ENCODE measurements at places on chromosomes 6 and 20.
A peak's percentile ranks its signal among the peaks of the same experiment; 100 is the strongest.

GRCh38 chr6:43628393-43629103, 516 bp downstream of the GTPBP2 start:
- peak; percentile 63 for DNase-seq

DNA sequence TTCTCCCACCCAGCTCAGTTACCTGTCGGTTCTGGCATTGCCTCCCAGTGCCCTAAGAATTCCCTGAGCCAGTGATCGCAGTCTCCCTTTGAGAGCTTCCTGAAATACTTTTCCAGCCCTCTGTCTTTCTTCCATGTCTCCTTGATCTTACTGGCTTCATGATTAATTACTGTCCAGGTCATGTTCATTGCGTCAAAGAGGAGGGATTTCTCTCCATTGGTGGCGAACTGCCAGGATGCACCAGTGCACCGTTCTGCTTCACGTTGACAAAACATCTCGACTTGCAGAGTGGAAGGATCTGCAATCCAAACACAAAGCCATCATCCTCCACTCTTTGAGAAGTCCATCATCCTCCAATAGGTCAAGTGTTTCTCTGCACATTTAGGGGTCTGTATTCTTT, 8.6 kb downstream of the RAET1E start:
- DNase-seq, result no peak

DNA sequence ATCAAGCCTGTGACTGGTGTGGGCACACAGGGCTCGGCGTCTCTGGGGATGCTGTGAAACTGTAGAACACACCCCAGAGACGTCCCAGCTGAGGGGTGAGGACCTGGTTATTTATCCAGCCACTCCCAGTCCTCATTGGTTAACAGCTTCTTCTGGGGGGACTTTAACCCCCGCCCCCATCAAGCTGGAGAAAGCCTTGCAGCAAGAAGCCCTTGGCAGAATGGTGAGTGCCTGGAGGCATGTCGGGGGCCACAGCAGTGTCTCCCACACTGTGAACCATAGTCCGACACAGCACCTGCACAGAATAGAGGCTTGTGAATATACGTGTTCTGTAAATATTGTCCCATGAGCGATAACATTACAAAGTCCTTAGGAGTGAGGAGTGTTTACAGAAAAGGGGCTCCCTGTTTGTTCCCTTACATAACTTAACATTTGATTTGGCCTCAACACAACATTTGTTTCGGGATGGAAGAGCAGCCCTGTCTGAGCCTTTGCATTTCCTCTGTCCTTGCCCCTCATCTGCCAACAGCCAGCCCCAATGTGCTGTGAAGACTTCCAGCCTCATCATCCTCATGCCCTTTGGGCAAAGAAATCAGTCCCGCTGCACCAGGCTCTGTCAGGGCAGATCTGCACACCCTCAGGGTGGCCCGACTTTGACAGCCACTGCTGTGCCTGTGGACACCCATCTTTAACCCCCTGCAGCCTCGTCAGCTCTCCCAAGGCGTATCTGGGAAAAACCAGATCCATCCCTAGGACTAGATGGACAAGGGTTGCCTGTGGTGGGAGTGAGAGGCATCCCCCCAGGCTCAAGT, 2.2 kb upstream of the RRBP1 start:
- DNase-seq, result no peak

- DNase-seq, result no peak
Measured at GRCh38 chr6:18342223-18342622, 44.9 kb upstream of the RNF144B start.

GRCh38 chr6:30836957-30837356, 47.4 kb upstream of the DDR1 start:
- DNase-seq, result no peak

- DNase-seq, result no peak
Measured at GRCh38 chr6:93749930-93750329, 330.6 kb upstream of the EPHA7 start.

GRCh38 chr20:38514185-38514584, 41.5 kb downstream of the RALGAPB start:
- no peak for DNase-seq

DNA sequence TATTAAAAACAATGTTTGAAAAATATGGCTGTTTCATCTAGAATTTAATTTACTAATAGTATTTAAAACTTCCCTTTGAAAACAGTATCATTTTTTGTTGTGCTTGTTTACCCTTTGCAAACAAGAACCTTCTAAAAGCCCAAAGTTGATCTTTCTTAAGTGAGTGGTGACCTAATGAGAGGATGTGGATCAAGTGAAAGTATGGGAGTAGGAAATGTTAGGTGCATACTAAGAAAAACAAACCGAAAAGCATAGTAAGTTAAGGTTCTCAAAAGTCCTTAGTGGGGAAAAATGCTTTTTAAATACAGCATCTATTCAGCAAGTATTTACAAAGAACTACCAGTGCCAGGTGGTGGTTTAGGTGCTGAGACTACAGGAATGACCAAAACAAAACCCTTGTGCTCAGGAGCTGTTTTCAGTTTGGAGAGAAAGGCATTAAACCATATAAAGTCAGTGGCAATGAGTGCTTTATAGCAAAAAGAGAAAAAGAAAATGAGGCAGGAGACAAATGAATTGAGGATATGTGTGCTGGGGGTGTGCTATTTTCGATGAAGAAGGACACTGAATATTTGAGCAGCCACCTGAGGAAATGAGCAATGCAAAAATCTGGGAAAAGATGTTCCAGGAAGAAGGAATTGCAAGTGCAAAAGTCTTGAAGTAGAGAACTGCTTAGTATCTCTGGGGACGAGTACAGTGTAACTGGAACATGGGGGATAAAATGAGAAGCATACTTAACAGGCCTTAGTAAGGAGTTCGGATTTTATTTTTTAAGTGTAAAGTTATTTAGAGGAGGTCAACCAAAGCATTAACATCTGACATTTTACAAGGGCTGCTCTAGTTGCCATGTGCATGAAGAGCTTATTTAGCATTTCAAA, 24.0 kb downstream of the RNF146 start:
- DNase-seq, result no peak

DNA sequence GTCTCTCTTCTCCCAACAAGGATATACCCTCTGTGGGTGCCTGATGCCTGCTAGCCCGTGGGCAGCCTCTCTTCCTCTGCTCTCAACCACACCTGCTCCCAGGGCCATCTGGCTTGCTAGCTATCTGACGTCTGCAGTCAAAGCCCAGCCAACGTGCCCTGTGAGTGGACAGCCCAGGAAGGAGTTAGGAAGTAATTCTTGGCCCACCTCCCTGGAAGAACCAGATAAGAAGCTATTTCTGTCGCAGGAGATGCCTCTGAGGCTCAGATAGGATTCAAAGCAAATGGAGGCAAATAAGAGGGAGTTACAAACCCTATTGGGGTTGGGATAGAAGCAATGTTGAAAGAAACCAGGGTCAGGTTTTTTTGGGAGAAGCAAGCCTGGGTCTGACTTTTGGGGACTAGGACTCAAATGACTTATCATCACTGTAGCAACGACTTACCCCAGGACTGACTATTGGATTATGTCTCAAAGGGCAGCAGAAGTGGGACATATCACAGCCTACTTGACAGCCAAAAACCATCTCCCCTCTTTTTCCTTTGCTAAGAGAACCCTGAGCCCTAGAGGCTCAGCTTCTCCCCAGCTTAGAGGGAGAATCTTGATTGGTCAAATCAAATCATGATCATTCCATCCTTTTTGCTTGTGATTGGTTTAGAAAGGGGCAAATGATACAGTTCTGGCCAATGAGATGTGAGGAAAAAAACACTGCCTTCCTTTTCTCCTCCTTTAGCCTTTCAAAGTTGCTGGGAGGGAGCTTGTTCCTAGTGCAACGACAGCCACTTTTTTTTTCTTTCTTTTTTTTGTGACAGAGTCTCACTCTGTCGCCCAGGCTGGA, 18.0 kb upstream of the CDK5RAP1 start:
- no peak for DNase-seq

DNA sequence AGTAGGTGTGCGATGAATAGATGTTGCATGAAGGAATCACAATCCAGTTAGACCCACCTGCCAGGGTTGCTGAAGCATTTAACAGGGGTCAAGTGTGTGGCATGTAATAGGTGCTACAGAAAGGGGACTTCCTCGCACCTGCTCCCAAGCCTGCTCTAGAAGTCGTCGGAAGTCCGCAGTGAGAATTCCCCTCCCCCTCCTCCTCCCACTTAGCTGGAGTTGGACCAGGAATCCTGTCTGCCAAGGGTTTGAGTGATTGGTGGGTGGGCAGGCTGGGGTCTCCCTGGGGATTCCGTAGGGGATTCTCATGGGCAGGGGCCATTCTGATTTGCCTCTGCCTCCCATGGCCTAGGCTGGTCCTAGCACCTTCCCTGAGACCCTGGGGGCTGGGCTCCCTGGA, 10.3 kb downstream of the SCRT2 start:
- no peak for DNase-seq

DNA sequence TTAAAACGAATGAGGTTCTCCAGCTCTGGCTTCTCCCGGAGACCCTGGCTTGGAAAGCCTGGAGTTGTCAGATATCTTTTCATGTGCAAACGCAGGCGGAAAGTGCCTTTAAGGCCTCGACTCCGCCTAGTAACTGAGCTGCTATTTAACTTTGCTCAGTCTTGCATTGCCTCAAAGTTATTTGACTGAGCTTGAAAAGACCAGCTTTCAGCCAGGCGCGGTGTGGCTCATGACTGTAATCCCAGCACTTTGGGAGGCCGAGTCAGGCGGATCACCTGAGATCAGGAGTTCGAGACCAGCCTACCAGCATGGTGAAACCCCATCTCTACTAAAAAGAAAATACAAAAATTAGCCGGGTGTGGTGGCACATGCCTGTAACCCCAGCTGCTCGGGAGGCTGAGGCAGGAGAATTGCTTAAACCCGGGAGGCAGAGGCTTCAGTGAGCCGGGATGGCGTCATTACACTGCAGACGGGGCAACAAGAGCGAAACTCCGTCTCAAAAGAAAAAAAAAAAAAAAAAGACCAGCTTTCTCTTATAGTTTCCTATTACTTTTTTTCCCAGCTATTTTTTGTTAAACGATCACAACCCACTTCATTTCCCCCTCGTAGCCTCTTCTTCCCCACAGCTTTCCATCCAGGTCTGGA, 1.9 kb downstream of the GCNT2 start:
- no peak for DNase-seq

GRCh38 chr20:41141153-41141815, 3.9 kb downstream of the PLCG1 start:
- DNase-seq, result peak; percentile 53

DNA sequence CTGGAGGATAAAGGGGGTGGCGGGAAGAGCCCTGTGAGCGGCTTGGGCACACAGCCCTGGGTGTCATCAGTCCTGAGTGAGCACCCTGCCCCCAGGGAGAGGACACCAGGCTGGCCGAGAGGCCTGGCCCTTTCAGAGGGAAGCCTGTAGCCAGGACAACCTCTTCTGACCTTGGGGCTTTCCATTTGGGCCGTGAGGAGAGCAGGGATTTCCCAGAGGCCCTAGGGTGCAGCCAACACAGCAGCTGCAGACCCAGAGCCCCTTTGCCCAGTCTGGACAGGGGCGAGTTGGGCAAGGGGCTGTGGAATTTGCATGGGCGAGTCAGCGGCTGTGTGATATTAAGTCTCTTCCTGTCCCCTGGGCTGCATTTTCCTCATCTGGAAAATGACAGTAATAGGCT, 6.3 kb downstream of the MAP1LC3A start:
- DNase-seq, result no peak

GRCh38 chr6:9062596-9062995, 627.3 kb upstream of the SLC35B3 start:
- DNase-seq, result no peak

GRCh38 chr6:24689964-24690363, 23.1 kb downstream of the ACOT13 start:
- DNase-seq, result no peak

- no peak for DNase-seq
Measured at GRCh38 chr6:101114703-101115102, 233.6 kb upstream of the ASCC3 start.

GRCh38 chr6:158756126-158756525, 63.0 kb downstream of the EZR start:
- DNase-seq, result no peak

- no peak for DNase-seq
Measured at GRCh38 chr6:101380897-101381630, 12.4 kb upstream of the GRIK2 start.

DNA sequence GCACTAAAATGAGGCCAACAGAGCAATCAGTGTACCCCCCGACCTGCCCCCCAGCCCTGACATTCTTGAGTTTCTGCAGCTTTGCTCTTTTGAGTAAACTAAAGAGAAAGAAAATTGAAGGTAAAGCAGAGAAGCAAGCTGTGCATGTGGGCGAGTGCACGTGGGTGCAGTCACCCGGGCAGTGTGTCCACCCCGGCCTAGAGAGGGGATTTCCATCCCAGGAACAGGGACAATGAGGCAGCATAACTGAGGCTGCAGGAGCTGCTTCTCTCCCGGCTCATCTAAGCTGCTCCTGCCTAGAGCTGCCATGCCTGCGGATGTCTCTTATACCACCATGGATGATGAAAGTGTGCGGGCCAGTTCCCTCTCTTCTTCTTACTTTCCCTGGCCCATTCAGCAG, 16.8 kb downstream of the CASS4 start:
- no peak for DNase-seq

DNA sequence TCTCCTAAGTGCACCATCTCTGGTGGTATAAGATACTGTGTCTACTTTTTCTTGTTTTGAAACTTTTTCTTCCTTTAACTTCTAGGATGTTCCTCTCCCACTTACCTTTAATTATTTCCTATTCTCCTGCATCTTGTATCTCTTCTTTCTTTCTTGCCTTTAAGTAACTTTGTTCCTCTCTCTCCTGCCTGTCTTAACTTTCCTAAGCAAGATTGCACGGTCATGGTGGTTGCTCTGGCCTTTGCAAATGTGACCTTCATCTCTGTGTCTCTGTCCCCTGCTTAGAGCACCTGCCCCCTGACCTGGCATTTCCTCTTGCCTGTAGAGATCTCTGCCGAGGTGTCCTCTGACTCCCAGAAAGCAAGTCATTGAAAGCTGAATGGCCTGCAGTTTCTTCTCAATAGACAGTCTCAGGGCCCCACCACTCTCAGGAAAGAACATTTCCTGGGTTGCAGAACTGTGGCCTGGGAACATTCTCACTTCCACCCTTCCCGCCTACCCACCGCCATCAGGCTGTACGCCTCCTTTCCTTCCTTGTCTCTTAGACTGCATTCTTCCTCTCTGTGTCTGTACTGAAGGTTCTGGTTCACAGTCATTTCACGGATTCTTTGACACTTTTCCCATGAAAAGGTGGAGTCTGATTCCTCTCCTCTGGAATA, 12.8 kb downstream of the ZDHHC14 start:
- no peak for DNase-seq

GRCh38 chr6:19327241-19327640, 509.9 kb upstream of the ID4 start:
- no peak for DNase-seq
